SJSA1 (cell line): ENCODE measurements at places on chromosomes 12 and 14. TPM values are rescaled to one million over a fixed set of nuclear protein-coding genes. Genes with fewer than 3 reads are reported as not detected.

CMKLR1 gene
- not detected in 2 replicates for total RNA-seq

GALNT8 gene
- not detected in 2 replicates for total RNA-seq

GRCh38 chr12:240566-240965, 22.1 kb downstream of the SLC6A13 start:
- DNase-seq: no peak

CAPZA3 gene
- not detected in 2 replicates for total RNA-seq

GRCh38 chr12:67873355-67873754, 115.9 kb upstream of the IFNG-AS1 start:
- no peak for DNase-seq

DNA sequence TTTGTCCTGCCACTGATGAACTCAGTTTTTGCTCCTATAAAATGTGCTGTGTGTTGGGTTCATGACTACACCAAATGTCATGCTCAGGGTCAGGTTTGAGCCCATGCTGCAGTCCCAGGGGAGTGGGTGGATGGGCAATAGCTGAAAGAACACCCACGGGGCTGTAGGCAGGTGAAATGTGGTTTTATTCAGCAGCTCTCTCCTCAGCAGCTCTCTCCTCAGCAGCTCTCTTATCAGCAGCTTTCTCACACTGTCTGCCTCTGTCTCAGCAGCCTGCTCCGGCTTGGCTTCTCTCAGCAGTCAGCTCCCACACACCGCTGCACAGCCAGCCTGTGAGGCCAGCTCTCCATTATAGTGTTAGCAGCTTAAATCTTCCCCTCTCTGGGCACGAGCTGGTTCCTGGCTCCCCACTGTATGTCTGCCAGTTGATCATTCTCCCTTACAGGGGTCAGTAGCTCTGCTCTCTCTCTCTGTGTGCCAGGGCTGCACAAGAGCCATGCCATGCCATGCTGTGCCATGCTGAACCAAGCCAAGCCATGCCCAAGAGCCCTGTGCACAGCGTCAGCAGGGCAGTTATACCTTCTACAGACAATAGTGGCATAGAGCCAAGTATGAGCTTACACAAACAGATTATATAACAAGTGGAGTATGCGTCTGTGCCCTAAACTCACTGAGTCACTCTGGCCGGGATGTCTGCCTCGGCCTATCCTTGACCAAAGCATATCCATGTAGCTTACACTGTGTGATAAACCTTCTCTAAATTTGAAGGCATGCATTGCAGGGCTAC, 303.3 kb upstream of the TMPO start:
- DNase-seq: no peak

GRCh38 chr12:105384916-105385535, 54.5 kb downstream of the C12orf75 start:
- no peak for DNase-seq

DNA sequence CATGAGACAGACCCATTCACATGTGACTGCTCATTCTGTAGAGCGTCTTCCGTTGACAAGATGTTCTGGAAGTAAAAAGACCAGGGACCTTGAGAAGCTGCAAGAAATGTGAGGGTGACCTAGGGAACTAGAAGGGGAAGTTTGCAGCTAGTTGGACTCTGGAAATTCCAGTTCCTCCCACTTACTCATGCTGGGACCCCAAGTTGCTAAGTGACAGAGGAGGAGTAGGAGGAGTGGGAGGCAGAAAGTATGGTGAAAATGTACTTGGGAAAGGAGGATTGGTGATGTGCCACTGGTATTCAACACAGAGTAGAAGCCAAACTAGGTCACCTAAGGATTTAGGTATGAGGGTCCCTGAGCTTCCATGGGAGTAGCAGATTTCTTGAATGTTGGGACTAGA, 132.4 kb downstream of the KCNA5 start:
- no peak for DNase-seq

- no peak for DNase-seq
Measured at GRCh38 chr12:69042970-69043369, 110.0 kb upstream of the CPM start.

MGAT4C gene
- total RNA-seq: not detected in 2 replicates

- DNase-seq: no peak
Measured at GRCh38 chr14:64671591-64671990, 32.6 kb upstream of the PLEKHG3 start.

- no peak for DNase-seq
Measured at GRCh38 chr12:70032076-70032475, 207.0 kb downstream of the MYRFL start.

DNA sequence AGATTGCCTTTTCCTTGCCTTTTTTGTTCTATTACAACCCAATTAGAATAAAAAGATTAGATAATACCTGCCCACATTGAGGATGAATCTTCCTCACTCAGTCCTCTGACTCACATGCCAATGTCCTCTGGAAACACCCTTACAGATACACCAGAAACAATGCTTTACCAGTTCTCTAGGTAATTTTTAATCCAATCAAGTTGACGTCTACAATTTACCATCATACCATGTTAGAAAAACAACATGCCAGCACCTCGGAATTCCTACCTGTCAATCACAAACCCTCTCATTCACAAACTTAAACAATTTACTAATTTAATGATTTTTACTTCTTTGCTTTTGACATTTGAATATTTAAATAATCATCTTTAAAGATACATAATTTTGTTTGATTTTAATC, 953.8 kb downstream of the TRHDE start:
- DNase-seq: no peak

ATP6V1D gene
- total RNA-seq: 125 and 130 TPM in 2 replicates

M6PR gene
- 157 and 162 TPM in 2 replicates for total RNA-seq

GRCh38 chr12:23631786-23632377, 317.6 kb downstream of the SOX5 start:
- no peak for DNase-seq

DNA sequence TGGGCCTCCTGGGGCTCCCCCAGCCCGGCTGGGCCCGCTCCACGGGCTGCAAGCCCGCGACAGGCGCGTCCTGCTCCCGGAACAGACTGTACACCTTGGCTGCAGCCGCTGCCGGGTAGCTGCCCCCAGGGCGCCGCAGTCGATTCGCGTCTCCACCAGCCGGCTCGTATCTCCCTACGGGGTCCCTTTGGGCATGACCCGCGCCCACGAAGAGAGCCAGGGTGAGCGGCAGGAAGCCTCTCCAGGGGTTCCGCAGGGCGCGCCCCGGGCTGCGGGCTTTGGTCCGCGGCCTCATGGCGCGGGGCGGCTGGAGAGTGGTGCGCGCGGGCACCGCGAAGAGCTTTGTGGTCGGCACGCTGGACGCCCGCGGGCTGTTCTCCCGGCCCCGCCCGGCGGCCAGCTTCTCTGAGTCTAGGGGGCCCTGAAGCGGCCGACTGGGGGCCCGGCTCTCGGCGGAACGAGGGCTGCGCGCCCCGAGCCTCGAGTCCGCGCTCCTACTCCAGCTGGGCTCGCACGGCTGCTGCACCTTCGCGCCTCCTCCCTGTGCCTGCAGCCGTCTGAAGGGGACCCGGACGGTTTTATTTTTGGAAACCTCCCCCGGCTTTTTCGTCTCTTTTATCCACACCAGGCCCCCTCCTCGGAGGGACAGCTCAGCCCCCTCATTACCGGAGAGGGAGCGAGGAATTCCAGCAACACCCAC, at the start of gene LTBP2:
Gene LTBP2 (minus strand): TSS at position 588 of the 700 bp plus-strand sequence. CDS start 293 bp downstream, at position 295.
- DNase-seq: no peak

- DNase-seq: no peak
Measured at GRCh38 chr14:36519431-36520321, at the start of gene NKX2-1. TSS of gene NKX2-1 (minus strand) at chr14:36520232. CDS start at chr14:36520129, 103 bp downstream.

GRCh38 chr12:107631715-107632114, 53.9 kb upstream of the PWP1 start:
- no peak for DNase-seq

B4GALNT3 gene
- total RNA-seq: not detected in 2 replicates

CCDC175 gene
- total RNA-seq: not detected in 2 replicates

SRP54 gene
- 71.9 and 88.6 TPM in 2 replicates for total RNA-seq

- DNase-seq: no peak
Measured at GRCh38 chr12:19223018-19223417, 93.5 kb downstream of the PLEKHA5 start.

DNA sequence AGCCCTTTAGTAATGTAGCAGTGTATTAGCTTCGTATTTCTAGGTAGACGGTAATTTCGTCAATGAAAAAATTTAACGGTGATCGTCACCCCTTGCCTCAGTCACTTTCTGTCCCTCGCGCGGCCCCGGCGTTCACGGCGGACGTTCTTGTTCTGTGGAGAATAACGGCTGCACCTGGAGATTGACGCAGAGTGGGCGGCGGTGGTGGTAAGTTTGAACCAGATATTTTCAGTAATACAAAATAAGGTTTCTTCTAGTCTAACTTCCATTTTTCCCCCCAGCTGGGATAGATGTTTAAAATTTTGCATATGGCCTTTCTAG, 341 bp downstream of the ZNF10 start:
- no peak for DNase-seq

PLA2G1B gene
- total RNA-seq: not detected in 2 replicates

DNA sequence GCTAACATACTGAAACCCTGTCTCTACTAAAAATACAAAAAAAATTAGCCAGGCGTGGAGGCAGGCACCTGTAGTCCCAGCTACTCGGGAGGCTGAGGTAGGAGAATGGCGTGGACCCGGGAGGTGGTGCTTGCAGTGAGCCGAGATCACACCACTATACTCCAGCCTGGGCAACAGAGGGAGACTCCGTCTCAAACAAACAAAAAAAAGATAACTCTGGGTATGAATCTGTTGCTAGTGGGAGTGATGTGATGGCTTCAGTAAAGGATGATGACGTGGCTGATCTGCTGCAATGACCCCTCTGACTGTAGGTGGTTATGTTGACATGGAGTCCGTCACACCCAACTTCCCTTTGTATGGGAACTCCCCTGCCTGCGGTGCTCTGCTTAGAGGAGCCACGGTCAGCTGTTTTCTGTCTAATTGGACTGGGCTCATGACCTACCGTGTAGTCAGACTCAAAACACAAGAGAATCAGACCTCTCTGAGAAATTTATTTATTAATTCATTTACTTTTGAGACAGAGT, 59.1 kb upstream of the MED13L start:
- DNase-seq: no peak

FAM90A1 gene
- not detected in 2 replicates for total RNA-seq

G2E3 gene
- 33.3 and 33.4 TPM in 2 replicates for total RNA-seq
